ENCODE measurements at places on chromosomes 5 and 9.

- DNase-seq: no peak
These were observed 29.9 kb upstream of the SMU1 start for GRCh38 chr9:33106372-33106771.

DNA sequence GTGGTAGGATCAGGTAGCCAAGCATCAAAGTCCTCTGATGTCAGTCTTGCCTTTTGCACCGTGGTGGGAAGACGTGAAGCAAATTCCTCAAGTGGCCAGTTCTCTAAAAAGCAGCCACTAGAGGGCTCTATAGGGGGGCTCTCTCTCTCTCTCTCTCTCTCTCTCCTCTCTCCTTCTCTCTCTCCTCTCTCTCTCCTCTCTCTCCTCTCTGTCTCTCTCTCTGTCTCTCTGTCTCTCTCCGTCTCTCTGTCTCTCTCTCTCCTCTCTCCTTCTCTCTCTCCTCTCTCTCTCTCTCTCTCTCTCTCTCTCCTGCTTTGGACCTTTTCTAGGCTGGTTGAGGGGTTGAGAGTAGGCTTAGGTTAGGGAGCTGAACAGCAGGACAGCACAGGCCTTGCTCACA, 13.9 kb upstream of the OSMR start:
- no peak for DNase-seq

DNA sequence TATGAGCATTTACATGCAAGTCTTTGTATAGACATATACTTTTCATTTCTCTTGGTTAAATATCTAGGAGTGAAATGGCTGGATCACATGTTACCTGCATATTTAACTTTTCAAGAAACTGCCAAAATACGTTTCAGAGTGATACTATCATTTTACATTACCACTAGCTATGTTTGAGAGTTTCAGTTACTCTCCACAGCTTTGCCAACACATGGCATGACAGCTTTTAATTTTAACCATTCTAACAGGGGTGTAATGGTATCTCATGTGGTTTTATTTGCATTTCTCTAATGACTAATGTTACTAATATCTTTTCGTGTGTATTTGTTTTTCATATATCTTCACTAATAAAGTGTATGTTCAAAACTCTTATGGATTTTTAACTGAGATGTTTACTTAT, 99.8 kb downstream of the DTWD2 start:
- no peak for DNase-seq

DNA sequence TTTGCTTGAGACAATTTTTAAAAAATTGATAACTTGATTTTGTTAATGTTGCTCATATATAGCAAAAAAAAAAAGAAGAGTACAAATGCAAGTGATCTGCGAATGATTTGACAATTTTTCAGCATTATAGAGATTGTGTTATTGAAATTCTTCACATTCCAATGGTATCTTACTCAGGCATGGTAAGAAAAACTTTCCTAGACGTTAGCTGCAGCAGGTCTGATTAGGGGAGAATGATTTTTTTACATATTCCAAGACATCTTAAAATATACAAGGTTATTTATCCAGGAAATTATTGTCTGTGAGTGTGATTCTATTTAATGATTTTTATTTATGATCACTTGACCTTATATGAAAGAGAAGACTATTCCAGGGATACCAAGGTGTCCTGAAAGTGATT, 361.9 kb downstream of the MAT2B start:
- no peak for DNase-seq

DNA sequence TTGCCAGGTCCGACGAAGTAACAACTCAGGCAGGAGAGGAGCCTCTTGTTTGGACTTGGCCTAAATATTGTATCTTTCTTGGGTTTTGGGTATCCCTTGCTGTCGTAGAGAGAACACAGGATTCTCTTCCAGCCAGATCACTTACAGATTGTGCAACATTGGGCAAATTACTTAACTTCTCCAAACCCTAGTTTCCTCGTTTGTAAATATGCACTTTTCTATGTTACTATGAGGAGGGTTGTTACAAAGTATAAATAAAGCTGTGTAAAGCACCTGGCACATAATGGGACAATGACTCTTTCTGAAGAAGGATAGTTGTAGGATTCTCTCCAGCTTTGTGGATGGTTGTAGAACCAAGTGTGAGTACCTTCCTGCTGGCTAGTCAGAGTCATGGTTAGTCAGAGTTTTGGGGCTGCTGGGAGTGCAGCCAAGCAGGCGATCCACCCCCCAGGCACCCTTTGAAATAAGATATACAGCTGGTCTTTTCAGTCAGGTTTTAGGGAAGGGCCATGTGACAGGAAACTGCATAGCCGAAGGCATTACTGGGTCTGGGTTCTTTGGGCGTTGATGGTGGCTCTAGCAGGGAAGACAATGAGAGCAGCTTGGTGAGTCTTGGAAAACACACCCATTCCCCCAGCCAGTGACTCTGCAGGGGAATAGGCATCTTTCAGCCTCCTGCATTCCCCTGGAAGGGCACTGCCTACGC, 49.9 kb upstream of the GDNF start:
- no peak for DNase-seq

DNA sequence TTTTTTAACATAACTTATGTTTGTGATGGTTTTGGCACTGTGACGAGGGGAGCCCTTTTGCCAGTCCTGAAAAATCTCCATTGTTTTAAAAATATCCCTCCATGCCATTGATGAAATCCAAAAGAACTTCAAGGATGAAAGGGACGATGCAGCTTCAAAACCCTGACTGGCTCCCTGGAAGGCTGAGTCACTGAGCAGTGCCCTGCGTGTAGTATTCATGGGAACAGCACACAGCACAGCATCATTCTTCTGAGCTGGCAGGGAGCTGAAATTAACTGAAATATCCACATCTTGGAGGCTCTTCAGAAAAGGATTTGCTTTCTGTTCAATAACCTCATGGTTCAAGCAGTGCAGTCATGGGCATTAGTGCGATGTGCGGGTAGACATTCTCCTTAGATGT, 29.7 kb downstream of the PDE4D start:
- no peak for DNase-seq

DNA sequence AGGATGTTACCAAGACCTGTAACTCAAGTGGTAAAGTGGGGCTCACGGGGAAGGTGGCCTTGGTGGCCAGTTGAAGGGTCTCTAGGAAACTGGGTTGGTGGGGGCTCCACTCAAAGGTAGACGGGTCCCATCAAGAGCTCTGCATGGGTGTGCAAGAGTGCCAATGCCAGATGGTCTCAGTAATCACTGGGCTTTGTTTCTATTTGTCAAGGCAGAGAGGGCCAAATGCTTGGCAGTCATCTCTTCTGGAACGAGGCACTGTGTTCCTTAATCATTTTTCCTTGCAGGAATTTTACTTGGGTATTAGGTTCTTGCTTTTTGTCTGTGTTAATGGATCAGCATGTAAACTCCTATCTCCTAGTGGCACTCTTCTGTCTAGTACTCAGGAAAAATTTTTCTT, 220.8 kb downstream of the DIRAS2 start:
- DNase-seq: no peak

DNA sequence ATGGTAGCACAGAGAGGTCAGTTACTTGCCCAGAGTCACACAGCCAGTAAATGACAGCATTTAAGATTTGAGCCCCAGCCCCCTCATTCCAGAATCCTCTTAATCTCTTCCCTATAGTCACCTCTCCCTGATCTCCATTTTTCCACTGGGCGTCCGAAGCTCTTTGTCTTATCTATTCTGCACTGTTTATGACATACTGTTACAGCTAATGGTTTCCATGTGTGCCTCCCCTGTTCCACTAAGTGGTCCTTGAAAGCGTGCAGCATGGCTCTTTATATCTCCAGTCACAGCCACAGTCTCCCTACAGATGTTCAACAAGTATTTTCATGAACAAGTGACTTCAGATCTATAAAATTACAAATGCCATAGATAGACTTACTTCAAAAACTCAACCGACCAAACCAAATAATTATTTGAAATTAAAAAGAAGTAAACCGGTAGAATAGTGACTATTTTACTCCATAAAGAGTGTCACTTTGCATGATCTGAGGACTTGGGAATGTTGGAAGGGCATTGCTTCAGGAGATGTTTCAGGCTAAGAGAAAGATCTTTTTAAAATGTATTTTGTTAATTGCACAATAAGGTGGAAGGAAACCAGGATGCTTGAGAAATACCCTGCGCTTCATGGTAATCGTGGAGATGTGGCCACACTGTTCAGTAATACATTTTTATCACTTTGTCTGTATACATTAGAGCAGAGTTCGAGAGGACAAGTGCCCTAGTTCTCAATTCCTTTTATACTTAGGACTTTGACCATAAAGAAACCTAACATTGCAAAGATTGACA, 237.2 kb downstream of the FBXL7 start:
- no peak for DNase-seq

GRCh38 chr9:38419181-38419580, 5.1 kb downstream of the IGFBPL1 start:
- DNase-seq: no peak

DNA sequence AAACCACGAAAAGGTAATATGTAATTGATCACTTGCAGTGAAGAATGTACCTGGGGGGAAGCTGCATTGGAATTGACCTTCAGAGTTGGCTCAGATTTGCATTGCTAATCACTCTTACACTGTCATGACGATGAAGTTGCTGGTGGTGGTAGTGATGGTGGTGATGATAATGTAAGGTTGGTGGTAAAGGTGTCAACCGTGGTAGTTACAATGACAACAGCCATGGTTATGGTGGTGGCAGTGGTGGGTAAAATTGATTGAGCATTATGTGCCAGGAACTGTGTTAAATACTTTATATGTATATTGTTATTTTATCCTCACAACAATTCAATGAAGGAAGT, 282.4 kb downstream of the NR3C1 start:
- no peak for DNase-seq

- no peak for DNase-seq
These were observed 104.1 kb downstream of the AP3B1 start for GRCh38 chr5:78190402-78190801.

DNA sequence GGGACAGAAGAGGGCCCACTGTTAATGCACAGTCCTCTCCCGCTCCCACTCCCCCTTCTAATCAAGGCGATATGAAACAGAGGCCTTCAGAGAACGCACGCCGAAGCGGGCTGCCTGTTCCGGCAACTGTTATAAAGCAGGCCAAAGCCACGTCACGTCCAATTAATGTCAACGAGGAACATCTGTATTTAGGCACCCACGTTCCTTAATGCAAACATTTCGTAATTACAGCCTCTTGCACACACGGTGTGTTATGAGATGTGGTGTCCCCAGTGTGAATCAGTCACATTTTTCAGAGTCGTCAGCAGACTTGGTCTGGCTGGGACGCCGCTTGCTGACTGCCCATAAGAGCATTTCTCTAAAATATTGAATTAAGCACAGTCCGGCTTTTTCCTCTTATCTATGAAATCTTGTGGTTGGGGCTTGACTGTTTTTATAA, 339.0 kb downstream of the NSG2 start:
- DNase-seq: no peak

DNA sequence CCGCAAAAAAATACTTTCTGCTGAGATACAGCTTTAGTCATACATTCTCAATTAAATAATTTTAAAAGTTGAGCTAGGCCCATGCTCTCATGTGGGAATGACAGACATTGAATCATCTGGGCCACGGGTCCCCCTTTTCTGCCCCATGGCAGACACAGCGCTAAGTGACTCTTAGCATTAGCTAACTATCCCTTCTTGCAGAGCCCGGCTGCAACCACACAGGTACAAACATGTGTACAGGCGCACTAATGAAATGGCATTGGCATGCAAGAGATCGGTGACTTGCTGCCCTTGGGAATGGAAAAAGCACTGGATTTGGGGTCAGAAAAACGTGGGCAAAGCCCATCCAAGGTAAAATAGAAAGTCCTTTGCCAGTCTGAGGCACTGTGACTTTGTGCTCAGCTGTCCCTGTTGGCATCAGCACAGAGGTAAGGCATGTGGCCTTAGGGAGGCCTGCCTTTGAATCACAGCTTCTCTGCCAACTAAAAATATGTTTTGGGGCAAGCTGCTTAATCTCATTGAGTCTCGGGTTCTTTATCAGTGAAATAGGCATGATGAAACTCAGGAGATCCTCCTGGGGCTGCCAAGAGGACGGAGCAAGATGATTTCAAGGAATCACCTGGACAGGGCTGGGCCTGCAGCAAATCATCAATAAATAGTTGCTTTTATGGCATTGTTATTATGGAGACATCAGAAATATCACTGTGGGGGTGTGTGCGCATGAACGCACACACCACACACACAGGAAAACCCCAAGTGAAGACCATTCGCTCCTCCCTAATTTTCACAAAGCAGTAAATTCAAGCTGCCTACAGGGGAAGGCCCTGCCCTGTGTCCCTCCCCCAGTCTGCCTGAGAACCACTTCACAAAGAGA, 54.2 kb downstream of the WHRN start:
- DNase-seq: no peak

DNA sequence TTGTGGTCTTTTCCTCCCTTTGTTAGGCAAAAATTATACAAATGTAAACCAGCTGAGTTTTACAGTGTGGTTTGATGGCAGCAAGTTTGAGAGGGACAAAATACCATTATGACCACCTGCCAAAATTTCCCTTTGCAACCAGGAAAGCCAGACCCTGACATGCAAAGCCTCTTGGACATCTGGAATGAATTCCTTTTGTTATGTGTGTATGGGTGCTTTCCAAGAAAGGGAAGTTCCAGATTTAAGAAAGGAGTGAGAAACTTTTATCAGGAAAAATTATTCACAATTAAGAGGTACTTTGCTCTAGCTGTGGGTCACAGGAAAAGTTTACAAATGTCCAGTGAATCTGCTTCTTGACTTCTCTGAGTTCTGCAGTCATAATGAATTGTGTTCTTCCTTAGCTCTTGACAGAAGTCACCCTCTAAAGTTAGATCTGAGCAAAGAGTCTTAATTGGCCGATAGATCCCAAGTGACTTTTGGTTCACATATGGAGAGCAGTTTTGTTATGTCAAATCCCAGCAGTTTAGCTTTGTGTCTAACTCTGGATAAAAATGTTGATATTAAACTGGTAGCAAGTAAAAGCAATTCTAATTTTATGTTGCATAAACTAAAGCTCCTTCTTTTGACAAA, 295.9 kb upstream of the ZNF608 start:
- no peak for DNase-seq

GRCh38 chr9:128243215-128244018, 32.4 kb downstream of the GOLGA2 start:
- DNase-seq: no peak

All from mesothelial cell of epicardium (in vitro differentiated cells).